ENCODE measurements at places on chromosomes 2 and 18. TPM values are rescaled to one million over a fixed set of nuclear protein-coding genes. Genes with fewer than 3 reads are reported as not detected.

Gene STARD6
- not detected for total RNA-seq

Gene POMC
- not detected for total RNA-seq

Gene TXNDC2
- total RNA-seq = 0.12 TPM

Gene ERICH2
- not detected for total RNA-seq

Gene PROKR1
- total RNA-seq = not detected

Gene ZNF236
- total RNA-seq = 18.3 TPM

Gene EPB41L3
- 32.0 TPM for total RNA-seq

Gene LBH
- total RNA-seq = 215 TPM

Gene MYOM1
- total RNA-seq = 0.36 TPM

Gene TEKT4
- total RNA-seq = not detected

Gene WDPCP
- 14.0 TPM for total RNA-seq

Gene RDH14
- 20.1 TPM for total RNA-seq

Gene IKZF2
- 12.2 TPM for total RNA-seq

Gene KCNF1
- under 0.01 TPM for total RNA-seq

Gene POTEJ
- not detected for total RNA-seq

Gene CRYBA2
- not detected for total RNA-seq

Gene GRB14
- total RNA-seq = 0.65 TPM

Gene B3GNT7
- total RNA-seq = 0.65 TPM

Gene AGXT
- total RNA-seq = not detected

Gene MFF
- total RNA-seq = 72.7 TPM

Gene CFC1B
- not detected for total RNA-seq

Gene GAL3ST2
- total RNA-seq = not detected

Measured in hair follicle dermal papilla cell (primary cell).